Adrenal gland (tissue), 19 donors: ENCODE measurements at places on chromosomes 2 and 18. TPM values are rescaled to one million over a fixed set of nuclear protein-coding genes. Genes with fewer than 3 reads are reported as not detected.

DNA sequence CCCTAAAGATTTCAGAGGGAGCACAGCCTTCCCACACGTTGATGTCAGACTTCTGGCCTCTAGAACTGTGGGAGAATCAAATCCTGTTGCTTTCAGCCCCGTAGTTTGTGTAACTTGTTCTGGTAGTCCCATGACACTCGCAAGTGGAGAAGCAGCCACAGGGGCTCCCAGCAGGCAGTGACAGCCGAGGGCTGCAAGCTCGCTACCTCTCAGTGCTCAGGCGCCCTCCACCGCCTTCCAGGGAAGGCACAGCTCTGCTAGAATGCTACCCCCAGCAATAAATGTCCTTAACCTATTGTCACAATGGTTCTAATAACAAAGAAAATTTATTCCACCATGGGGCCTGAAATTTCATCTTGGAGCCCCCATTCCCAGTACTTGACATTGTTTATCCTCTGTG lies 143.1 kb upstream of the ZNF236 start:
- H3K4me1 ChIP-seq, result no peaks in the 10 kb centered on the region
- no peaks in the 10 kb centered on the region for H3K27me3 ChIP-seq
- no peaks in the 10 kb centered on the region for H3K36me3 ChIP-seq
- DNase-seq, result peak; percentile 29
- H3K4me3 ChIP-seq, result no peak overlapping the region

GRCh38 chr18:74862094-74862493 lies 264.4 kb downstream of the ZNF407 start:
- H3K27me3 ChIP-seq, result no peaks in the 10 kb centered on the region
- no peaks in the 10 kb centered on the region for H3K36me3 ChIP-seq
- no peak for DNase-seq
- H3K4me1 ChIP-seq, result no peaks in the 10 kb centered on the region

MAPK4 gene
- 29.0 TPM for total RNA-seq

UPP2 gene
- total RNA-seq, result 0.18 TPM
